ENCODE measurements at places on chromosomes 2 and 18. TPM values are rescaled to one million over a fixed set of nuclear protein-coding genes. Genes with fewer than 3 reads are reported as not detected.

TUBB8B gene
- polyA plus RNA-seq: not detected

PTMA gene
- 1,696 TPM for polyA plus RNA-seq

NT5DC4 gene
- not detected for polyA plus RNA-seq

NPAS2 gene
- polyA plus RNA-seq: 9.5 TPM

UGT1A5 gene
- not detected for polyA plus RNA-seq

ACTR2 gene
- polyA plus RNA-seq: 141 TPM

DNA sequence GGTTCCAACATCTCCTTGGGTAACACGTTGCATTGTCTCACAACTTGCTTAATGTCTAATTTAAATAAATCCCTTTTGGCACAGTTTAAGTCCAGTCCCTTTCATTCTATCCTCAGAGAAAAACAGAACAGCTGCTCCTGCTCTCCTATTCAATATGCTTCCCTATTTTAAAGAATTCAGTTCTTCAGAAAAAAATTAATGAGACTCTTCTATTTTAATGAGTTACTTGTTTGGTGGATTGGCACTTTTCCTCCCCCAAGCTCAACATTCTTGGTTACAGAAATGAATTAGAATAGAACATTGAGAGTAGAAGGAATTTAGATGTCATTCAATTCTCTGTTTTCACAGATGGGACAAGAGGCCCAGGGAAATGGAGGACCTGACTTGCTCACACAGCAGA, 116.9 kb upstream of the ATP8B1 start:
- no peak for DNase-seq

- DNase-seq: no peak
Observed at GRCh38 chr18:25459814-25460213, 107.8 kb upstream of the ZNF521 start.

DNA sequence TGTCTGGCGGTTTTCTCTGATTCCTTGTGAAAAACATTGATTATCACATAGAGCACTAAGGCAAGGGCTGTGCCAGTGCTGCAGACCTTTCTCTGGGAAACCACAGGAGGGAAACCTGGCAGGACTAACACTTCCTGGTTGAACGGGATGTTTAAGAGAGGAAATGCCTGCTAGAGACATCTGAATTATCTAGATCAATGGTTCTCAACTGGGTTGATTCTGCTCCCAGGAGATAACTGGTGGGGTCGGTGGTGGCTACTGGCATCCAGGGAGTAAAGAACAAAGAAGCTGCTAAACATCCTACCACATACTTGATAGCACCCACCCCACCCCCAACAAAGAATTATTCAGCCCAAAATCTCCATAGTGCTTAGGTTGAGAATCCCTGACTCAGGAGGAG, 37.5 kb downstream of the DDX18 start:
- DNase-seq: no peak

DNA sequence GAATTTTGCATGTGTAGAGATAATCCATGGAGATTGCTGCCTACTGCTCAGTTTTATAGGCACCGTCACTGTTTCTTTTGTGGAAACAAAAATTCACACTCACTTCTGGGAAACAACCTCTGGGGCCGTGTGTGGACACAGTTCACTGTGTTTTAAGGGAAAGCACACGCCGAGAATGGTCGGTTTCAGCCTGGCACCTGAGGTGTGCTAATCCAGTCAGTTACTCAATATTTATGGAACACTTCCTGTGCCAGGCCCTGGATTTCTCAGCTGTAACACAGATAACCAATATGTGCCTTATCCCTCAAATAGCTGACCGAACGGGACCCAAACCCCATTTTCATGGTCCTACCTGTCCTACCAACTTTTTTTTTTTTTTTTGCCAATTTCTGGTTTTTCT, 179.6 kb downstream of the MGAT5 start:
- DNase-seq: no peak

DNA sequence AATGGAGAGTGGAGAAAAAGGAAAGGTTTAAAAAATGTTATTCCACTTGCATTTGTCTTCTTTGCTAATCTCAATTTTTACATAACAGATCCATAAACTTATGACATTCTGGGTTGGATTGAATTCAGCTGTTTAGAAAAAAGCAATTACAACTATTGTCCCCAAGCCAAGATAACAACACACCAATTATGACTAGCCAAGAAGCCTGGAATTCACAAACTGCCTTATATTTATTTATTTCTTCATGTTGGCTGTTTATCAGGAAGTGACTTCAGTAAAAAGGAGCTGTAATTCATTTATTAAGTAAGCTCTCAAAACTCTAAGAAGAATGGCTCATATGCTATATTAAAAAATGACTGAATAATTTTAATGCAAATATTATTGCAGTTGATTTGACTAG, 137.4 kb downstream of the CALCRL start:
- peak; percentile 68 for DNase-seq

DNA sequence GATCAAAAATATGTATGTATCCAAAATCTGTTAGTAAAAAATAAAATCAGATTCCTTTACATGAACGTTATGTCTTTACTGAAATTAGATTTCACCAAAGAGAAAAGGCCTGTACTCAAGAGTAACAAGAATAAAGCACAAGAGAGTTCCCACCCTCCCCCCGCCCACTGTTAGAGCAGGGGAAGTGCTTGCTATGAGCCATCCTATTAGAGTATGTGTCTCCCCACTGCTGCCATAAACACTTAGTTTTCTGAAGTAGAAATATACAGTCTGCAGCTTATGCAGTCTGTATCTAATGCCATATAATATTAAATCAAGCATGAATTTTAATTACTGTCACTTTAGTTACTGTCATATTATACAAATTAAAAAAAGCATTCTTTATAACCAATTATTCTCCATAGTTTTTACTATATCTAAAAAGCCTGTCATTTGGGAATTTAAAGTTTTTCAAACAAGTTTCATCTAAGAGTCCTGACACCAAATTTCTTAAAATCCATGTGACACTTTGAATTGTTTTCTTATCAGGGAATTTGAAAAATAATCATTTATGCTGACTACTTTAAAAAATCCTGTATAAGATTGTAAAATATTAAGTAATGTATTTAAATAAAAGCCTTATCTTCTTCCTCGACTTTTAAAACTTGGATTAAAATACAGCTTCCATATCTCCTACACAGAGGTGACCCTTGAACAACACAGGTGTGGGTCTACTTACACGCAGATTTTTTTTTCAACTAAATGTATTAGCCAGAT, 51.8 kb upstream of the GPR75 start:
- DNase-seq: no peak

GRCh38 chr18:34709750-34710441, at the start of gene DTNA:
TSS of gene DTNA (plus strand) at chr18:34710298. CDS start at chr18:34755977, 45,679 bp downstream.
- peak; percentile 89 for DNase-seq

- no peak for DNase-seq
Observed at GRCh38 chr2:211093743-211094303, 537.4 kb downstream of the CPS1 start.

GRCh38 chr2:2828774-2829368, 497.8 kb upstream of the MYT1L start:
- no peak for DNase-seq

DNA sequence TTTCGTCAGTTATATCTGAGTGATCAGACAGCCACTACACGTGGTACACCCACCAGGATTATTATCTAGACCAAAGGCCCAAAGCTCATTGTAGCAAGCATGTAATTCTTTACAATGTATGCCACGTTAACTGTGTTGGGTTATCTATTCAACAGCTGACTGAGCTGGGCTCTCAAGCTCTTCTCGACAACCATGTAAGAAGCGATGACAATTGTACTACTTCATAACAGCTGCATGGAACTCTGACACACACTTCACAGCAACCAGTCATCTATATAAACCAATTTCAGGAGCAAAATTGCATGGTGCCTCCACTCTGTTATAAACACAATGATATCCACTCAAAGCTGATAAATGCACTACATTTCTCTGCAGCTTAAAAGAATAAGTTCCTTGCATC, 701.8 kb downstream of the NR4A2 start:
- no peak for DNase-seq

DNA sequence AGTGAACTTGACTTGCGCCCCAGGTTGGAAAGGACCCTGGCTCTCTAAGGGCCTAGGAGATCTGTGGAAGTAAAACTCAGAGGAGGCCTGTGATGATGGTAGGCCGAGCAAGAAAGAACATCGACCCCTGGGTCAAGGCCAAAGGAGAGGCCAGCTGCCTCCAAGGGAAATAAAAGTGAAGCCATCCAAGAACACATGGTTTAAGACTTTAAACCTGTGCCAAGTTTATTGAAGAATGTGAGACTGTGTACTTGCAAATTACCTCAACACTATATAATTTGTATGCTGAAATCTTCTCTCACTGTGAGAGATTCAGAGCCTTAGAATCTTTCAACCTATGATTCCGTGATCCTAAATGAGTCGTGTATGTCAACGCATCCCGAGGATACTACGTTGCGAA, 40.7 kb upstream of the COBLL1 start:
- DNase-seq: no peak

GRCh38 chr2:235343156-235343774, 150.6 kb upstream of the AGAP1 start:
- DNase-seq: no peak

DNA sequence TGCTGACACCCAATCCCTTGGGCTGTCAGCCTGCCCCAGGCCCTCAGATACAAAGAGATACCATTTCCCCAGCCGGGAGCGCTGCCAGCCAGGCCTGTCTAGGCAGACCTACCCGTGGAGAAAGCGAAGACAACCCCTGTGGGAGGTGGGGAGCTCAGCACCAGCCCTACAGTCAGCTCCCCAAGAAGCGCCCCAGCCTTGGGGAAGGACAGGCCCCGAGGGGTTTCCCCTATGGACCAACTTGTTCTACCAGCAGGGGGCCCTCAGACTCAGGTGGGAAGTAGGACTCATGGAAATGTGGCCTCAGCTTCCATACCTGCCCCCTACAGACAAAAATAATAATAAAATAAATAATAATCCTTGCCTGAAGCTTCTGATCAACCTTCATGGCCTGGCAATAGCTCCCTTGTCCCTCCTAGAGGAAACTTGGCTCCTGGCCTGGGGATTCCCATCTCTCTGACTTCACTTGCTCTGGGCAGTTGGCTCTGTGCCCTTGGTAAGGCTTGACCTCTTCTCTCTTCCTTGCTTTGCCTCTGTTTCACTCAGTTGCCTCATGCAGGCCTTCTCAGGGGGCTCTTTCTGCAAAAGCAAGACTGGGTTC, 7.0 kb downstream of the SLC35F6 start:
- DNase-seq: no peak

DNA sequence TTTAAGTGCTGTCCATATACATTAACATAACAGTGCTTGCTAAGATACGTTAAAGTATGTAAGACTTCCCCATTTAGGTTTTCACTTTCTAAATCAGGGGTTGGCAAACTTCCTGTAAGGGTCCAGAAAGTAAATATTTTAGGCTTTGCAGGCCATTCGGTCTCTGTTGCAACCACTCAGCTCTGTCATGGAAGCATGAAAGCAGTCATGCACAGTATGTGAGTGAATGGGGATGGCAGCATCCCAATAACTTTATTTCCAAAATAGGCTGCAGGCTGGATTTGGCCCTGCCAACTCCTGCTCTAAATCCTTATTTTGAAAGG, 128.7 kb downstream of the PLA2R1 start:
- no peak for DNase-seq

DNA sequence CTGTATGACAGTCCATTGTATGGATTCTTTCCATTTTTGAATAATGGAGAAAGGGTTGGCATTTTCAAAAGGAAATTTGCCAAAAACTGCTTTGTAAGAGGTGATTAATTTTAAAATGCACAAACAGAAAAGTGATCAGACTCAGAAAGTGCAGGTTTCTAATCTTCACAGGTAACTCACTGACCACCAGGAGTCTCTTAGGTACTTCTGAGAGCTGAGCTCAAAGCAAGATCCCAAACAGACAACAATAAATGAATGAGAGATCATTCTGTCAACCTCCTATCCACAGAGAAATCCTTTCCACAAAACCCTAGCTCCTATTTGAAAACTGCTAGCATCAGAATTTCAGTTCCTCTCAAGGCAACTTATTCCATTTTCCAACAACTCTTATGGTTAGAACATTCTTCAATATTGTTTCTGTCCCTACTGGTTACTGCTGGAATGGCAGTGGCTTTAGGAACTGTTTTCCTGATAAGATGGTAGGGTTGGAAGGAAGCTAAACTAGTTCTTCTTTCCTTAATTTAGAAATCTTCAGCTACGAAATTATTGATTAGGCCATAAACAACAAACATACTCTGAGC, 20.6 kb upstream of the HAAO start:
- no peak for DNase-seq

DNA sequence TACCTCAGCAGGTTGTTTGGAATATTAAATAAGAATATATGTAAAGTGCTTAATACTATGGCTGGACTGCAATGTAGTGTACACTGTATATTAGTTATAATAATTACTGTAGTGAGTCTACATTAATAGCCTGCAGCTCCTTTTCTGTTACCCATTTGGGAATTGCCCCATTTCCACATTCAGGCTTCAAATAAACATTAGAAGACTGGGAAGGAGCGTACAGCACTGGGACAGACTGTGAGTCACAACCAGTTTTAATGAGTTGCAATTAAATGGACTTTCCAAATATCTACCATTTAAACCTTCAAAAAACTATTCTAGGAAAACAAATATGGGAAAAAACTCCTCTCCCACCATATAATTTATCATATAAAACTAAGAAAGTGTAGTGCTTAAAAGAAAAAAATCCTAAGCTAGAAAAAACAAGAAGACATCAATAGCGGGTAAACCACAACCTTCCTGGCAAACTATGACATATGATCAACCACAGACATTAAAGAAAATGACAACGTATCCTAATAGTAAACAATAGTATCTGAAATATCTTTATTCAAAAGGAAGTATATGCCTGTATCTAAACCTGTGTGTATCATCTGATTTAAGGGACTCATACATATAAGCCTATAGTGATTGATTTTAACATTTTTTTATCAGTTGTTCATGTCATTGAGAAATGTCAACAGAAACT, 86.1 kb downstream of the TRIP12 start:
- DNase-seq: no peak

- DNase-seq: no peak
Observed at GRCh38 chr2:9709539-9710285, 78.9 kb upstream of the YWHAQ start.

GRCh38 chr18:63438181-63438580, 15.9 kb upstream of the VPS4B start:
- no peak for DNase-seq

GRCh38 chr2:99422599-99422998, 67.2 kb downstream of the REV1 start:
- DNase-seq: no peak

- no peak for DNase-seq
Observed at GRCh38 chr2:44843086-44843485, 98.4 kb upstream of the SIX3 start.

GRCh38 chr18:13874558-13874957, 40.8 kb downstream of the MC2R start:
- DNase-seq: no peak

DNA sequence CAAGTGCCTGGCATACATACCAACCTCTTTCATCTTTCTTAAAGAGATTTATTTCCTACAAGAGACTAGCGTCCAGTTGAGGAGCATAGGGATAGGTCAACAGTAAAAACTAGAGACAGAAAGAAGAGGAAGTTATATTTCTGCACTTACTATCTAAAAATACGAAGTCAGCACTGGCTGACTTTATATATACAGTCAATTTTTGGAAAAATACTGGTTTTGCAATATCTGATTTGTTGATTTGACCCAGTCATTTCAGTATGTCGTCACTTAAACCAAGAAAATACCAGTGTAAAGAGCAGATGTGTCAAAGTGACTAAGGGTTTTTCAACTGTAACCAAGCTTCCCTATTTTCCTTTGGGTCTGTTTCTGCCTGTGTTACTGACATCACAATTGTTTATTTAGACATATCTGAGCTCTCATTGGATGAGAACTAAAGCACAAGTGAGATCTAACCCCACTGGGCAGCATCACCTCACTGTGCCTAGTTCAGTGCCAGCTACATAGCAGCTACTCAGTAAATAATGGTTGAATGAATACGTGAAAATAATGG, 23.0 kb downstream of the CYTIP start:
- DNase-seq: no peak

GRCh38 chr2:76980067-76980787, 541.9 kb downstream of the LRRTM4 start:
- no peak for DNase-seq

Measured in muscle of arm (tissue), 14 donors.